ENCODE measurements at places on chromosomes 5 and 9.

GRCh38 chr9:99682870-99683269, 138.8 kb upstream of the NR4A3 start:
- DNase-seq = no peak

GRCh38 chr5:108942701-108943100, 195.0 kb downstream of the FER start:
- DNase-seq = no peak

GRCh38 chr9:137305060-137305797, 3.2 kb upstream of the NRARP start:
- peak; percentile 58 for DNase-seq

DNA sequence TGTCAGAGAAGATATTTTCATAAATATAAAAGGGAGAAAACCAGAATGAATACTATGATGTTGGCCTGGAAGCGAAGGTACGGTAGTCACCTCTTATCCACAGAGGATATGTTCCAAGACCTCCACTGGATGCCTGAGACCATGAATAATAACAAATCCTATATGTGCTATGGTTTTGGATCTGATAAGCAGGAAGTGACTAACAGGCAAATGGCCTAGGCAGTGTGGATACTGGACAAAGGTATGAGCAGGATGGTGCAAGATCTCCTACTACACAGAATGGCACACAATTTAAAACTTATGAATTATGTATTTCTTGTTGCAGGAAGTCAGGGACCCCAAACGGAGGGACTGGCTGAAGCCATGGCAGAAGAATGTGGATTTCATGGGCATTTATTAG, 48.2 kb downstream of the ADAMTS12 start:
- no peak for DNase-seq

DNA sequence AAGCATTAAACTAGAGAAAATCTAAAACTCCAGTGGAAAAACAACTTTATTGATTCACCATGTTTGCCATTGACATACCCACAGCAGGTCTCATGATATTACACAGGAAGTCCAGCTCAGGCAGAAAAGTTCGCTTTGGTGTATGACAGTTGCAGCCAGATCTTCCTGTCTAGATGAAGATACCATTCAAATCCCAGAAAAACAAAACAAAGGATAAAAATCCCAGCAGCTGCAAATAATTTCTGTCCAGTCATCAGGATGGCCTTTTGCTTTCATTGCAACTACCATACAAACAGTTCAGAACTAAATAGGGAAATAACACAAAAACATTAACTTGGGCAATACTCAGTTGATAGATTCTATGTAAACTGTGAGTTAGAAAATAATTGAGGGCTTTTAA, 136.0 kb upstream of the NREP start:
- no peak for DNase-seq

DNA sequence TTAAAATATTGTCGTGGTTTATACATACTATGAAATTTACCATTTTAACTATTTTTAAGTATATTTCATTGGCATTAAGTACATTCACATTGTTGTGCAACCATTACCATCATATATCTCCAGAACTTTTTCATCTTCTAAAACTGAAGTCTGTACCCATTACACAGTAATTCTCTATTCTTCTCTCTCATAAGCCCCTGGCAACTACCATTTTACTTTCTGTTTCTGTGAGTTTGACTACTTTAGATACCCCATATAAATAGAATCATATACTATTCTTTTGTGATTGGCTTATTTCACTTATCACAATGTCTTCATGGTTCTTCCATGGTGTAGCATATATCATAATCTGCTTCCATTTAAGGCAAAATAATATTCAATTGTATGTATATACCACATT, 30.3 kb downstream of the NDUFS4 start:
- no peak for DNase-seq

DNA sequence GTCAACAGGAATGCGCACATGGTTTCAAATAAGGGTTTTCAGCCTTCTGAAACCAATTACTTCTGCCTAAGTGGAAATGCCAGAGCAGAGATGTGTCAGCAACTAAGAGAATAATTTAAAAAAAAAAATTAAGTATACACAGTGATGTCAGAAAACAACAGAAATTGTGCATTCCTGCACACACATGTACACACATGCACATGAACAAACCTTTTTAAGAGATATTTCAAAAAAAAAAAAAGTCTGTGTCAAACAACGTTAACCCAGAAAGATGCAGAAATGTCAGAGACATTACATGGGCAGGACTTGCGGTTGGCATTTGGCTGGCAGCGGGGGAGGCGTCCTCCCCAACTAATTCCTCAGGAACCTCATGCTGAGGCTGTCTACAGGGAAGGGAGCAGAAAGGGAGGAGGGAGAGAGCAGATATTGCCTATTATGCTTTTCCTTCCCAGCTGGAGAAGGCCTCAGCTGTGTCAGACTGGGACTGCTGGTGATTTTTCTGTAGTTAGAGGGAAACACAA, 536.9 kb upstream of the WWC1 start:
- DNase-seq = no peak
